NCI-H1417 treated with DMSO at 0.1 percent for 48 hours (cell line): ENCODE measurements at places on chromosomes 12 and 14.

- DNase-seq = no peak
Observed at GRCh38 chr12:120625557-120626419, 14.6 kb upstream of the CABP1 start.

DNA sequence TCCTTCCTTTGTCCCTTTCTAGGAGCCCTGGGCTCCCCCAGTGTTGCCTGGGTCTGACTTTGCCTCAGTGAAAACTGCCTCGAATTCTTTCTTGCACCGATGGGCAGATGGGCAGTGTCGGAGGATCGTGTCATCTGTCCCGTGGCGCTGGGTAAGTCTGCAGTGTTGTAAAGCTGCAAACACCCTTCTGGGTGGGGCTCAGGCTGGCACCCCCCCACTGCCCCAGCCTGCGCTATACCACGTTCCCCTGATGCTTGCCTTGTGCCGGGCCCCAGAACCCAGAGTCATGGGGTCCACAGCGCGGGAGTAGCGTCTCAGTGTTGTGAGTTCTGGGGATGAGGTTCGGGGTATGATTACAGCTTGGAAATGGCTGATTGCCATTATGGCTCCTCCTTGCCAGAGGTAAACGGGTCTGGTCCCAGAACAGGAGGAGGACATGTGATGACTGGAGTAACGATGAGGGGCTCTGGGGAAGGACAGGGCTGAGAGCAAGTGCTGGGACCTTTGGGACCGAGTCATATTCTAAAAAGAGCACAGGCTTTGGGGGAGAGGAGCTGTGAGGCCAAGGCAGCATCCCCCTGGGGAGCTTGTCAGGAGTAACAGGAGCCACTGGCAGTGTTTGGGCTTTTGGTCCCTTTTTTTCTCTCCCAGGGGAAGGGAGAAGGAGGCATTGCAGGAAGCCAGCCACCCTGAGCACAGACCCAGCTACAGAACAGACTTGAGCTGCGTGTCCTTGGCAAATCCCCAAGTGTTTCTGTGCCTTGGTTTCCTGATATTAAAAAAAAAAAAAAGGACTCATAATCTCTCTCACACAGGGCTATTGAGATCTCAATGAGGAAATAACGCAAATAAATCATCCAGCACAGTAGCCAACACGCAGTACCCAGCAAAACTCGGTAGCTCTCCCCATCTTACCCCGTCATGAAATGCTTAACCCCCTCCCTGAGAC lies 4.3 kb downstream of the RTL1 start:
- DNase-seq = no peak

- no peak for DNase-seq
Observed at GRCh38 chr14:103362780-103363179, 22.4 kb upstream of the MARK3 start.

DNA sequence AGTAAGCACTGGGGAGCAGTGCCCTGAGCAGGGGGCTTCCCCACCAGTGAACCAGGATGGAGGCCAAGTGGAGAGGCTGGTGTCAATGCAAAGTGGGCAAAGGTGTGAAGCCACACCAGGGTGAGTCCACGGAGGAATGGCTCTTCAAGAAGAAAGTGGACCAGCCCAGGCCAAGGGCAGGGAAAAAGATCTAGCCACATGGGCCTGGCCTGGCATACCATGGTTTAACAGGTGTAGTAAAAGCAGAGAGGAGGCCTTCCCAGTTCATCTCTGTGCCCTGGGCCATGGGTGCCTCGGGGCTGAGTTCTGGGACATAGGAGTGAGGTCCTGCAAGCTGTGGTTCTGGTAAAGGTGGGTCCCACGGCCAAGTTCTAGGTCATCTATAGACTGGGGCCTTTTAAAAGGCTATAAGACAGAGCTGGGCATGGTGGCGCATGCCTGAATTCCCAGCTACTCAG lies 153.4 kb downstream of the DPF3 start:
- DNase-seq = no peak

GRCh38 chr12:131896811-131897270 lies 2.4 kb downstream of the ULK1 start:
- DNase-seq = no peak
